ENCODE measurements at places on chromosomes 11 and 22.

DNA sequence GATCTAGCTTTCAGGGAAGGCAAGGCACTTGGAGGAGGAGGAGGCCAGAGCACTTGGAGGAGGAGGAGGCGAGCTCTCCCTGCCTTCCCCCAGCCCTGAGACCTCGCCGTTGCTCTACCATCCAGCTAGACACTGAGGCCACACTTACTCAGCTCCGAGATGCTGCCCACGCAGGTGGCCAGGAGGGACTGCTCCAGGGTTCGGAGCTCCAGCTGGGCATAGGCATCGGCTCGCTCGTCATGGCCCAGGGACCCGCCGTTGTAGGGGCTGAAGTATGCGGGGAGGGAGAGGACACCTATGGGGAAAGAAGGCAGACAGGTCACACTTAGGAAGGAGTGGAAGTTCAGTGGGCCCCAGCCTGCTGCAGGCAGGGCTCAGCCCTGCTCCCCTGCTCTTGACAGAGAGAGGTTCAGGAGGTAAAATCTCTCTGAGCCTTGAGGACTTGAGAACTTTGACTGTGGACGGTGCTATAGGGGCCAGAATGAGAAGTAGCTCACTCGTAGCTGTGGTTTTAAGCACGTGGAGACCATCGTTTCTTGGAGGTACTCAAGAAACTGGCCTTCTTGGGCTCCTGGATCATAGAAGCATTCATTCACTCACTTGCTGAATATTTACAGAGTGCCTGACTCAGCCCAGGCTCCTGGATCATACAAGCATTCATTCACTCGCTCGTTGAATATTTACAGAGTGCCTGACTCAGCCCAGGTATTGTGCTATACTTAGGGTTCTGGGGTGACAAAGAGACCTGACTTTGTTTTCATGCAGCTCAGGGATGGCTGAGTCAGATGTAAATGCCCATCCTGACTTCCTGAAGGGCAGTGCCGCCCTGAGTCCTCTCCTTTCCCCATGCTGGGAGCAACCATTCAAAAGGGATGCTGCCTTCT is 99.2 kb downstream of the NAT10 start:
- peak; percentile 66 for DNase-seq

DNA sequence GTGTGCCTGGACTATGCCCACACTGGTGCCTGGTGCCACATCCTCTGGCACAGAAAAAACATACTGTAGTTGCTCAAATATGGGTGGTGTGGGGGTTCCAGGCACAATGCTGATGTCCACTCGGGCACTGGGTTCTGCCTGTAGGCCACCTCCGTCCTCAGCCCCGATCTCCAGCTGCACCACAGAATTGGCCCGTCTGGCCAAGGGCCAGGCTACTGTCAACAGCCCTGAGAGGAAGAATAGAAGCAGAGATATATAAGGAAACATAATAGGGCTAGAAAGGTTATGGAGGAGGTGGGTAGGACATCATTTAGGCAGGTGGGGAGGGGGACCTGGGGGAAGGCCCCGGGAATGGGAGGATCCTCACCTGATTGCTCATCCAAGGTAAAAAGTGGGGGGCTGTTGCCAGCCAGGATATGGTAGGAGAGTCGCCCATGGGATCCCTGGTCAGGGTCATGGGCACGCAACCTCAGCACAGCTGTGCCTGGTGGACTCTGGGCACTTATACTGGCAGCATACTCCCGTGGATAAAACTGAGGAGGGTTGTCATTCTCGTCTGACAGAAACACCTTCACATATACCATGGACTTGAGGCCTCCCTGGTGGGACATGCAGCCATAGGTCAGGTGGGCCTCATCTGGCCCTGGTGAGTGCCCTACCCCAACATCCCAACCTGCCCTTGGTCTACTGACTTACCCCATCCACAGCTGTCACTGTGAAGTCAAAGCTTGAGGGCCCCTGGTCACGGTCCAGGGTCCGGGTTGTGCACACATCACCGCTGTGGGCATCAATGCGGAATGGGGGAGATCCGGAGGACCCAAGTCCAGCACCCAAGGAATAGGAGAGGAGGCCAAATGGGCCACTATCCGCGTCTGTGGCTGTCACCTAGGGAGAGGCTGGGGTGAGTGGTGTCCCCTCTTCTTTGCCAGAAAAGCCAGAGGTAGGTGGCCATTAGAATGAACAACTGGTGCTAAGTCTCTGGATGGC is 14.5 kb upstream of the TPP1 start:
- DNase-seq, result no peak

DNA sequence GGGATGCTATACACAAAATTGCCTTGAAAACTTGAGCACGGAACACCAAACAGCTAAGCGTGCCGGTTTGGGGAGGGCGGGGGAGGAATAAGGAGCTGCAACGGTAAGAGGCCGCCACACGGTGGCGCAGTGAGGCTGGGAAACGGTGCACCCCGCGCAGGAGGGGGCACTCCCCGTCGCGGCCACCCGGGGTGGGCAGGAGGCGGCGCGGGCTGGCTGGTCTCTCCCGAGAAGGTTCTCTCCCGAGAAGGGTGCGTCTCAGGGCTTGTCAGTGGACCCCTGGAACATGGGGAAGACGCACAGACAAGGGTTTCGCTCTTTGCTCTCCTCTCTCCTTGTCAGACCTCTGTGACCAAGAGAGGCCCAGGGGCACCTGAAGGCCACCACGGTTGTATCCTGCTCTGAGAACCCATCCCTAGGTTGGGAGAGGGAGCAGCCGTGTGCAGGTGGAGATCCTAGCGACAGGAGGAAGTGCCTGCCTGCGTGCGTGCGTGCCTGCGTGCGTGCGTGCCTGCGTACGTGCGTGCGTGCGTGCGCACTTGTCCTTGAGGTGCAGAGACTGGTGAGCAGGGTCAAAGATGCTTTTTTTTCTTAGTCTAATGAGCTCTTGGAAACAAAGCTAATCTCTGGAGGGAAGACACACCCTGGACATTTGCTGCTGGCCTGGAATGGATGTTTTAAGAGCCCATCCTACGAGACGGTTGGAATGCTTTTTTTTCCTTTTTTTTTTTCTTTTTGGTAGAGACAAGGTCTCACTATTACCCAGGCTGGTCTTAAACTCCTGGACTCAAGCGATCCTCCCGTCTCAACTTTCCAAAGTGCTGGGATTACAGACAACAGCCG is 18.1 kb upstream of the JAM3 start:
- no peak for DNase-seq

- DNase-seq, result no peak
Measured at GRCh38 chr11:4671741-4672140, 25.9 kb downstream of the OR51E2 start.

DNA sequence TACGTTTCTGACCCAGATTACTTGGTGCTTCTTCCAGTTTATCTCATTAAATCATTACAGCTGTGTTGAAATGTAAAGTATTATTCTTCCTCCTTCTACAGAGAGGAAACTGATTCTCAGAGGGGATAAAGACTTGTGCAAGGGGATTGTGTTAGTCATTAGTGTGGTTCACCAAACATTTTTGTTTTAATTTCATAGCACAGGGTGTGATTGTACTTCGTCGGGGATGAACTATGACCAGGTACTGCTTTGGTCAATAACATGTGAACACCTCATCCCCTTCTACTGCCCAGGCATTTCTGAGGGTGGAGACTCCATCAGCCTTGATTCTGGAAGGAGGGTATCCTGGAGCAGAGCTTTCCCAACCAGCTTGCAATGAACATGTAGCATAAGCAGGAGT is 120.2 kb upstream of the ALX4 start:
- no peak for DNase-seq

All from keratinocyte (primary cell).